ENCODE measurements at places on chromosomes 4 and X.

DNA sequence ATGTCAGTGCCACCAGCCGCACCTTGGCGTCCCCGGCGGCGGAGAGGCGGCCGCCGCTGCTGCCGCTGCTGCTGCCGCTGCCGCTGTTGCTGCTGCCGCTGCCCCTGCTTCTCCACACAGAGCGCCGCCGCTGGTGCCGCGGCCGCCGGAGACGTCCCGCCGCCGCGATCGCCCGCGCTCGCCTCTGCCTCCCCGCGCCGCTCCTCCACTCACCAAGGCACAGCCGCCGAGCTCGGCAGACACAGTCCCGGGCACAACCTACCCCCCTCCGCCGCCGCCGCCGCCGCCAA lies at the start of gene PPP3CA:
PPP3CA (minus strand) TSS at position 260 of the 290 bp plus-strand sequence.
- no peak for DNase-seq

DNA sequence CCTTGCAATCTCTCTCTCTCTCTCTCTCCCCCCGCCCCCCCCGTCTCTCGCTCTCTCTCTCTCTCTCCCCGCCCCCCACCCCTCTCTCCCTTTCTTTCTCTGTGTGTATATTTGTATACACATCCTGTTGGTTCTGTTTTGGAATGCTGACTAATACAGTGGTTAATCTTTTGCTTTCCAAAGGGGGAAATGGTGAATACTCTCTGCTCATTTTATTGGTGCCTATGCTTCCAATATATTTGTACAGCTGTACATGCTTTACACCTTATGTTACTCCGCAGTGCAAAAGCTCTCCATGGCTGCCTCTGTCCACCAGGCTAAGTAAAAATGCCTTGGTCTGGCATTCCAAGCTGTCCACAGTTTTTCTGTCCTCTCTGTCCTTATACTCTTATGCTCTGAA lies 158.8 kb downstream of the RBMX2 start:
- no peak for DNase-seq

DNA sequence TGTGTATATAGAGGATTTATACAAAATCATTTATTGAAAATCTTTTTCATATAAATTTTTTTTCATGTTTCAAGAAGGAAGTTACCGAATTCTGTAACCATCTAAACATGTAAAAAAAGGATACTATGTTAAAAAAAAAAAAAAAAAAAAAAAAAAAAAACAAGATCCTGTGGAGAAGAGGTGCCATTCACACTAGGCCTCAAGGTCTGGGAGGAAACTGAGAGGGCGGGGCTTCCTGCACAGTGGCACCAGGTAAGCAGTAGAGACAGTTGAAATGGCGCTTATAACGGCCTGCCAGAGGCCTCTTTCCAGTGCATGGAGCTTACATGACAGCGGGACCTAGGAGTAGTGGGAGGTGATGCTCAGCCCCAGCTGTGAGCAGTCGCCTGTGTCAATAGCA lies 17.5 kb downstream of the TRAPPC2 start:
- DNase-seq, result no peak

- DNase-seq, result no peak
These were observed 85.9 kb downstream of the ASMT start for GRCh38 chrX:1700757-1701156.

- DNase-seq, result no peak
These were observed 5.7 kb upstream of the IL13RA2 start for GRCh38 chrX:115023139-115023538.

DNA sequence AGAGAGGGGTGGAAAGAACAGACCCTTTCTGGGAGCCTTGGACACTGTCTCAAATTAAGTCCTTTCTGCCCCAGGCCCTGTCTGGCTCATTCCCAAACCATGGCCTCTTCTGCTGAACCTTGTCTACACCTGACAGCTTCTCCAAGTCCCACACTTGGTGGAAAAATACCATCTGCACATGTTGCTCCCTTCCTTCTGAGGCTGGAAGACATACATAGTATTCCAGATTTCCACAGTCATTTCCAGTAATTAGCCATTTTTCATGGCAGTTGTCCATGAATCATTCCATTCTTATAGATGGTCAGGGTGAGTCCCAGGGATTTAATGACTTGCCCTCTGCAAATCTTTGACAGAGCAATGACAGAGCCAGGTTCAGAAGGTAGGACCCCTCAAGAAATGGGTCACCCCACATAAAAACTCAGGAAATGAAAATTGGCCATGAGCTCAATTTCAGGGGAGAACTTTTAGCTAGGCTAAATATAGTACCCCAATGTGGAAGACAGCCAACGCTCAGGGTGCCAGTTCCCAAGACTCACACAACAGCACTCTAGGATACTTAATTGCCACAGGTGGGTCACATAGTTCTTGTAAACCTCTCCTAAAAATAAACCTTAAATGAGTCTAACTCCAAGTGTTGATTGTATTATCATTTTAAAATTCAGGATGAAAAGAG lies 16.2 kb upstream of the DAPP1 start:
- no peak for DNase-seq

DNA sequence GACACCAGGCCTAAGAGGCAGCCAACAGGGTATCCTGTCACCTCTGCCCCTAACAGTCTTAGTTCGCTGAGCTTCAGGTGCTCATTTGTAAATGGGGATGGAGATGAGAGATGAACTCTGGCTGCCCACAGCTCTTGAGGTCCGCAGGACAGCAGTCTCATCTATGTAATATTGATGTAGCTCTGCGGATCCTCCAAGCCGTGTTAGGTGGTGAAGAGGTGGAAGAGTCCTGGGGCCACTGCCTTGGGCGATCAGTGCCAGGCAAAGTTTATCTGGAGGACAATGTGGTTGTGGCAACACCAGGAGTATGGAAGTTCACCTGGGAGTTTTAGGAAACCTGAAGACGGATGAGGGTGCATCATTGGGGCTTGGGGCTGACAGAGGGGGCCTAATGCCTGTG lies 13.4 kb downstream of the TRO start:
- DNase-seq, result no peak

GRCh38 chr4:187416216-187416615 lies 579.4 kb upstream of the ZFP42 start:
- DNase-seq, result no peak

GRCh38 chr4:118905566-118905965 lies 16.9 kb downstream of the SYNPO2 start:
- DNase-seq, result no peak

DNA sequence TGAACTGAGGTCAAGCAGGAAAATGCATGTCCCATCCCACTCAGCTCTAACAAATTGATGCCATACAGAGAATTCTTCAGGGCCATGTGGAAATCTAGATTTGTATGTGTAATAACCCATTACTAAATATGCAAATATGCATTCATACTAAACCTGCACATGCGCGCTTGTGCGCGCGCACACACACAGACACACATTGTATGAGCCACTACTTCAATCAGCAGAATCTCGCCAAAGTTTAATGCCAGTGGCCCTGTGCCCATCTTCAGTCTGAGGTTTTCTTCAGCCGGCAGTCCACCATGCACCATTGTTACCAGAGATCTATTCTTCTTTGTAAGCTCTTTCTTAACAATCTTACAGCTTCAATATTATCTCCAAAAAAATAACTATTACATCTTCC lies 276.4 kb downstream of the PDGFC start:
- DNase-seq, result no peak

DNA sequence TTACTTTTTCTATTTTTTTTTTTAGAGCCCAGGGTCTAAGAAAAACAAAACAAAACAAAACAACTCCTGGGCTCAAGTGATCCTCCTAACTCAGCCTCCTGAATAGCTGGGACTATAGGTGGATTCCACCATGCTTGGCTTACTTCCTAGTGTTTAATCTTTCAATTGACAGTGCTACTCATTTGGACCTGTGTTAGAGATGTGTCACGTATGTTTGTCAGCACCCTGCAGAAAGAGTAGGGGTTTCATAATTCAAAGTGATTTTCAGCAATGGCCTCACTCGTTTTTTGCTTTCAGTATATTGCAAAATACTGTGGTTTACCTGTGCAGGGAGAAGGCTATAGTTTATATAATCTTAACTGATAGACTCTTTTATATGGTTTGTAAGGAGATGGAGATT lies 71.6 kb upstream of the TEX13D start:
- no peak for DNase-seq

DNA sequence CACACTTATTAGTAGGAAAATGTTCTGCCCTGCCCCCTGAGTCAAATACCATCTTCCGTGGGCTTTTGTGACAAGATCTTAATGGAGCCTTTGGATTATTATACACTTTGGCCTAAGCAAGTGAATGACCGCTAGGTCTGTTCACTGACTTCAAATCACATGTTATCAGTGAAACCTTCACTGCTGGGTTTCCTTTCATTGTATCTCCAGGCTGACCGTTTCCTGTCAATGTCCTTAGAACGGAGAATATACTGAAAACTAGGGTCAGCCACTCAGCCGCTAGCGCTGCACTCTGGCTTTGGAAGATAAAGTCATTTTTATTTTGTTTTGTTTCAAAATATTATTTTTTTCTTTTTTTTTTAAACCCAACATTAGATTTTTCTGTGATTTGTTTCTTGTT lies 107.0 kb upstream of the TLL1 start:
- no peak for DNase-seq
